Stimulated activated CD4-positive, alpha-beta T cell treated with anti-CD3 and anti-CD28 coated beads, Interleukin-1b, Interleukin-23, amount 100 ng/mL, for 48 hours (primary cell): ENCODE measurements at places on chromosomes 2 and 18.
A peak's percentile ranks its signal among the peaks of the same experiment; 100 is the strongest.

GRCh38 chr2:15142069-15142689, 419.0 kb downstream of the NBAS start:
- DNase-seq = peak; percentile 88

GRCh38 chr2:240394549-240394948, 40.9 kb upstream of the GPC1 start:
- DNase-seq = no peak

DNA sequence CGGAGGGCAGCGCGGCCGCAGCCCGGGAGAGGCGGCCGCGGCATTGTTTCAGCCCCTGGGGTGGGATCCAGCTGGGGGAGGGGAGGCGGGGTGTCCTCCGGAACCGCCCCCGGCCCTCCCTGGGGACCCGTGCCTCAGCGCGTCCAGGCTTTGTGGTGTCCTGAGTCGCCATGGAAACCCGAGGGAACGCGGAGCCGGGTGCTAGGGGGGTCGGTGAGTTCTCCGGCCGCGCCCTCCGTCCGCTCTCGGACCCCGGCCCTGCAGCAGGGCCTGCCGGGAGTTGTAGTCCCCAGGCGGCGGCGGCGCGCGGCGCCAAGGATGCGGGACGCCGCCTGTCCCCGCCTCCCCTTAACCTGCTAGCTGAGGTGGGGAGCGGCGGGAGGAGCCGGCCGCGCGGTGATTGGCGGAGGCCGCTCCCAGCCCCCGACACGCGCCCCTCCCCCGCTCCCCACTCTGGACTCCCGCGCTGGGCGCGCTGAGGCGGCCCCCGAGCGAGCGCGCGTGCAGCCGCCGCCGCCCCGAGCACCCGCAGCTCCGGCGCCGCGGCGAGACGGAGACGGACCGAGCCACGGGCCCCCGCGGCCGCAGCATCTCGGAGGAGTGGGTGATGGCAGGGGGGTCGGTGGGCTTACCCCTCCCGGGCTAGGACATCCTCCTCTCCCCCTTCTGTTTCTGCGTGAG, at the start of gene DPYSL5:
TSS of gene DPYSL5 (plus strand) at position 478 of the 681 bp plus-strand sequence. CDS start 50,368 bp downstream, outside the sequence.
- DNase-seq = no peak

- no peak for DNase-seq
Measured at GRCh38 chr2:60551240-60552077, 2.0 kb downstream of the BCL11A start.

DNA sequence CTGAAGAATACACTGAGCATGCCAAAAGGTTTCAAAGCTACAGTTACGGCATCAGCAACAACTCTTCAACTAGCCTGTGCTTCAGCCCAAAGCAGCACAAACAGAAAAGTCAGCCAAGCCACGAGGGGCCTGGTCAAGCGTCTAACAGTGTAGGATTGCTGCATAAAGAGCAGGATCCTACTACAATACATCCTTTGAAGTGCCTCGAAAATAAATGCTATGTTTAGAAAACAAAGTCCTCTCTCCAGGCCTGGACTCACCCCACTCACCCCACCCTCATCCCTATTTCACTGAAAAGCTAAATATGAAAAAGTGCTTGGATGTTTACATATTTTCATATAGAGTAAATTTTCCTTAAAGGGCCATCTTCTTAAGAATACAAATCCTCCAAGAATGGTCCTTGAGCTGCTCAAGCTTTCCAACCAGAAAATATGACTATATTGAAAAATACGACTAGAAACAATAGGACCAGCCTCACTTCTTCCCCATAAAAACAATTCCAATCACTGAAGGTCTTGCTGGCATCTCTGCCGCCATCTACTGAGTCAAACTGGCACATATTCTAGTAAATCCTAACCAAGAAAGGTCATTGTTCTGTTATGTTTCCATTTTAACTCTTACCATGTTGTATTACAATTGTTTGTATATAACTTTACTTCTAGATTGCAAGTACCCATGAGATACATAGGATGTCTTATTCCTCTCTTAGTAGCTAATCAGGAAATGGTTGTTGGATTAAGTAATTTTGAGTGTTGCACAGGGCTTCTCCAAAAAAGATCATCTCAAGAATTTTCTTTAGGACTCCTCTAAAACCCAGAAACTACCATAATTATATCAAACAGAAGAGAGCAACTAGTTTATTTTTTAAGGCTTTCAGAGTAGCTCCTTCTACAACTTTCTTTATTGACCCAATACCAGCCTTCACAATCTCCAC, 63.6 kb downstream of the CLHC1 start:
- DNase-seq = no peak

DNA sequence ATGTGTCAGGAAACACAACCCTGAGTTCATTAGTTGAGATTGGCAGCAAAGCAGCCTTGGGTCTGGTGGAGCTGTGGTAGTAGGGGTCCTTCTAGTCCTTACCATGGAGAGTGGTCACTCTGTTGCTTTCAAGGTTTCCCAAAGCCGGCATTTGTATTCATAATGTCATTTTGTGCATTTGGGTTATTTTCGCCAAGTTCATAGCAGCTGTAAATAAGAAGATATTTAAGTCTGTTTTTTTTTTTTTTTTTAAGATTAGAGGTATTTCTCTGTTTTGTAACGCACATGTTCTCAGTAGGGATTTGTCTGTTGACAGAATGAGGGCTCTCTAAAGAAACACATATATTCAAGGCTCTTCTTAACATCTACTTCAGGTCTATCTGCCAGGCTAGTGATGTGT, 114.1 kb downstream of the PRPF40A start:
- no peak for DNase-seq

DNA sequence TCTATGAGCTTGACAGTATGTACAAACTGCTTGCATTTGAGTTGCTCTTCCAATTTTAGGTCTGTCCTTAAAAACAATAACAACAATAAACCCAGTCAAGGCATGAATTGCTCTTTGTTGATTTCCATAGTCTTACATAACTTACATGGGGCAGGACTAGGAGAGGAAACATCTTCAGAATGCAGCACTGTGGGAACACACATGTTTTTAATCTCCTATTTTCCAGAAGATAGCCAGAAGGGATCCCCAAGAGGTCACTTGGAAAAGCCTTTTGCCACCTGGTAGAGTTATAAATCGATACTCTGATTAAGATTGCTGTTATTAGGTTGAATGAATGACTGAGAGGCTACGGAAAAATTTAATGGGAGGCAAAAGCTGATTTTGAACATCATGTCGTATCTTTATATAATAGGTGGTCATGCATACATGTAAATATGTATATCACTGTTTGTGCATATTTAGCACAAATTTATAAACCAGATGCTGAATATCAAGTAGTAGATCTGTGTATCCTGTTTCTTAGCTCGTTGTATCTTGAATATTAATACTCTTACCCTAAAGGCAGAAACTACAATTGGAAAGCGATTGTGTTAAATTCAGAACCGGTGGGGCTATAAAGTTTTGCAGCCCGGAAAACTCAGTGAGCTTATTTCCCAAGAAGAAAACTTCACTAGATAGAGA, 479.4 kb upstream of the TCF4 start:
- no peak for DNase-seq

- DNase-seq = no peak
Measured at GRCh38 chr18:33232318-33232626, 208.2 kb downstream of the CCDC178 start.

- no peak for DNase-seq
Measured at GRCh38 chr2:216698895-216699294, 3.5 kb upstream of the IGFBP5 start.

DNA sequence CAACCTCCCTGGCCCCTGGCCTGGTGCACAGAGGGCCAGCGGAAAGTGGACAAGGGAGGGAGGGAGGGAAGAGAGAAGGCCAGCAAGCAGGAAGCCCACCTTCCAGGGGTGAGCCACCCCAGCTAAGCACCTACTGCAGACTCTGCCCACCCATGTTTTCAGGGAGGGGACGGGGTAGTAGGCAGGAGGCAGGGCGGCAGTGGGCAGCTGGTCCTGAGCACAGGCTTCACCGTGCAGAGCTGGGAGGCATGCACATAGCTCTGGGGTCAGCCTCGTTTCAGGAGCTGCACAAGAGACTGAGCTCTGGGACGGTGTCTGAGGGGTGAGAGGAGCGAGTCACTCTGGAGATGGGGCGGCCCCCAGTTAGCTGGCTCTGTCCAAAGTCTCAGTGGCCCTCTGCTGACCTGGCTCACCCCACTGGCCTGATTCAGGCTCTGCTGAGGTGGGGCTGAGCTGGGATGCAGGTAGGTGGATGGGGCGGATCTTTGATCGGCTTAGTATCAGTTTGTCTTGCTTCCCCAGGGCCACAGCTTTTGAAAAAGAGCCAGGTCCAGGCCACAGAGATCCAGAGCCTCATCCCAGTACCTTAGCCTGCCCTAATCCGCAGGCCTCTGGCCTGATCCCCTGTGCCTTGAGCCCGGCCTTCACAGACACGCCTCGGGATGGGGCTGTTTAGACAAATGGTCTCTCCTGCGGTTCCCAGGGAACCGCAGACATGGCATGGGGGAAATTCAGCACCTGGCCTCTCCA, 3.7 kb downstream of the NMUR1 start:
- DNase-seq = no peak

GRCh38 chr18:74256190-74256589, 35.6 kb downstream of the CYB5A start:
- no peak for DNase-seq

- DNase-seq = no peak
Measured at GRCh38 chr18:46001892-46002291, 34.8 kb upstream of the EPG5 start.

- no peak for DNase-seq
Measured at GRCh38 chr2:45950606-45951005, 299.1 kb downstream of the PRKCE start.

- no peak for DNase-seq
Measured at GRCh38 chr2:204298404-204298803, 246.9 kb upstream of the PARD3B start.

DNA sequence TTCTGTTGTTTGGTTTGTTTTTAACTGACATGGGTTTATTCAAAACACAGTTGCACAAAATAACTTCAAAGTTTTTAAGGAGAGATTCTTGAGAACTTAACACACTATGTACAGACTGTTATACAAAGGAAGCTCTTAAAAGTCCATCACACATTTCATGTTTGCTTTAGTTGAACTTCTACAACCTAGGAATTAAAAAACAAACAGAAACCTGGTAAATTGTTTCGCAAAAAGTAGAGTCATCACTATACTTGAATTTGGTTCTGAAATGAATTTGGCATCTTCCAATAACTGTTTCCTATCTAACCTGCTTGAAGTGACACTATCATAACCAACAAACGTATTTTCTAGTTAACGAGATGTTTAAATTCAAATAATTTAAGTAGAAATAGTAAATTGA, 21.8 kb downstream of the TRIP12 start:
- no peak for DNase-seq

DNA sequence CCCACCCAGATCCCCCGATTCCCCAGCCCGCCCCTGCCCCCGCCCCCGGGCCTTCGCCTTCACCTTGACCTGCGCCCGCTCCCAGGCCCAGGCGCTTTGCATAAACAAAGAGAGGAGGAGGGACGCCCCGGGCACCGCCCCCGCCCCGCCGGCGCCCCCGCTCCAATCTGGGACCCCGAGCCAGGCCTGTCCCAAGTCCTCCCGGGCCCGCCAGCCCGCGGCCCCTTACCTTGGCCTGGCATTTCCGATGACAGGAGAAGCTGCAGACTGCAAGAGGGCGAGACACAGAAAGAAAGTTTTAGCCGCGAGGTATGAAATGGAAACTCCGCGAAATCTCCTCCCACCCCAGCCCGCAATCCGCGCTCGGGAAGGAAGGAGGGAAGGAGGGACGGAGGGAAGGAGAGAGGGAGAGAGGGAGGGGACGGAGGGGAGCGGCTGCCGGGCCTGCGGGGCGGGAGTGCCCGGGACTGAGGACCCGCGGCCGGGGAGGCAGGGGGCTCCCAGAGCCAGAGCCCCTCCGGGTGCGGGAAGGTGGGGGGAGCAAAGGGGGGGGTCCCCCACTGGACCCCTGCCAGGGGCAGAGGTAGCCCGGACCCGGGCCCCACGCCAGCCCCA, 24.2 kb downstream of the TNS1 start:
- DNase-seq = no peak

- DNase-seq = no peak
Measured at GRCh38 chr2:63488118-63488713, 100.1 kb downstream of the WDPCP start.

- no peak for DNase-seq
Measured at GRCh38 chr2:179884193-179884592, 22.8 kb upstream of the ZNF385B start.

DNA sequence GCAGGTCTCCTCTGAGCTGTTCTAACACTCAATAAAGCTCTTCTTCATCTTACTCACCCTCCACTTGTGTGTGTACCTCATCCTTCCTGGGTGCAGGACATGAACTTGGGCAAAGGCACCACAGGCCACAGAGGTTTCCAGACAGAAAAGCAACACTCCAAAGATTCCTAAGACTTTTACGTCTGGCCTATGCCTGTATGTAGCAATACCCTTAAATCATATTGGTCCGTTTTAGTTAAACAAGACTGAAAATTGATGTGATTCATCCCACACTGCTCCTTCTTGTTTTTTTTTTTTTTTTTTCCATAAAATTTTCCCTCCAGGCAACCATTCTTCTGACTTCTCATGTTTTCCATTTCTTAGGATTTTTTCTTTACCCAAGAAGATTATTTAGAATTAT, 404.3 kb downstream of the PID1 start:
- DNase-seq = no peak

DNA sequence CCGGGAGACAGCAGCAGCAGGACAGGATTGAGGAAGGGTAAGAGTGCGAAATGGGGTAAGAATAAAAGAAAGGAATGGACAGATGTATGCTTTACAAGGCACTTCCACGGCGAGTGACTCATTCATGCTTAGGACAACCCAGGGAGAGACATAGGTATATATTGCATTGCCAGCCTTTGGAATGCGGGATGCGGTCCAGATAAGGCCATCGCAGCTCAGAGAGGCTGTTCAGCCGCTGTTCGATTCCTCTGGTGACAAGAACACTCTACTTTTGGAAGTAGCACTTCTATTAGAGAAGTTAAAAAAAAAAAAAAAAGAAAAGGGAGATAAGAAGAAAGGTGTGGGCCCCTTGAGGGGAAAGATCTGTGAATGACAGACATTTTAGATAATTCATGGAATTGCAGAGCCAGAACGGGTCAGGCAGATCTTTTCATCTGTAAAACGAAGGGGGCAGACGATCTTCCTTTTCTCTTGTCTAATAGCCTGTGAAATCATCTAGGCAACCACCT, 819 bp upstream of the NCOA1 start:
- DNase-seq = no peak

DNA sequence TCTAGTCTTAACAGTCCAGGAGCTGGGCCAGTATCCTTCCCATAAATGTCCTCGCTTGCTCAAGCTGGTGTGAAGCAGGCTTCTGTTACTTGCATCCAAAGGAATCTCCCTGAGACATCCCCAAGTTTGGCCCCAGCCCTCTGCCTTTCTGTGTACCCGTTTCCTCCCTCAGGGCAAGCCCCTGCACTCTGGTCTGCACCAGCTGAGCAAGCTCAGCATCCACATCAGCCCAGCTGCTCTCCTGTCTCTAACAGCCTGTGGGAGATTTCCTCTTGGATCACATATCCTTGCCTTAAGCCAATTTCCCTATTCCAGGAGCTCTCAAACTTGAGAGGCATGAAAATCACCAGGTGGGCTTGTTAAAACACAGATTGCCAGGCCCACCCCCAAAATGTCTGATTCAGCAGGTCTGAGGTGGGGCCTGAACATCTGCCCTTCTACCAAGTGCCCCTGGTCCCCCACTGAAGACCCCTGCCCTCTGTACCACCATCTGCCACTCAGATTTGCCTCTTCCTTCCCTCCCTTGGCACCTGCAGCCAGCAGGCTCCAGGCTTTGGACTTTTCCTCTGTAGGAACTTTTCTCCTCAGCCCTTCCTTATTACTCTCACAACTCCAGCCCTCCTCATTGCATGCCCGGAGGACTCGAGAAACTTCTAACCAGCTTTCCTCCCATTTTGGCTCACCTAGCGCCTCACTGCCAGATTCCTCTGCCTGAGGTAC, 32.1 kb downstream of the REEP1 start:
- no peak for DNase-seq

GRCh38 chr2:230160112-230160660, 59.6 kb downstream of the SP110 start:
- peak; percentile 37 for DNase-seq

- DNase-seq = no peak
Measured at GRCh38 chr18:61236356-61237057, 96.7 kb upstream of the CDH20 start.
